ENCODE measurements at places on chromosomes 4 and X.

- DNase-seq = no peak
Measured at GRCh38 chr4:26751838-26752237, 108.8 kb upstream of the STIM2 start.

- DNase-seq = no peak
Measured at GRCh38 chrX:16458208-16458607, 191.8 kb upstream of the S100G start.

- no peak for DNase-seq
Measured at GRCh38 chrX:107742700-107743191, 32.8 kb downstream of the TSC22D3 start.

- DNase-seq = no peak
Measured at GRCh38 chr4:40183615-40184411, 13.0 kb upstream of the RHOH start.

GRCh38 chr4:159545556-159545955, 442.7 kb downstream of the RAPGEF2 start:
- DNase-seq = no peak

DNA sequence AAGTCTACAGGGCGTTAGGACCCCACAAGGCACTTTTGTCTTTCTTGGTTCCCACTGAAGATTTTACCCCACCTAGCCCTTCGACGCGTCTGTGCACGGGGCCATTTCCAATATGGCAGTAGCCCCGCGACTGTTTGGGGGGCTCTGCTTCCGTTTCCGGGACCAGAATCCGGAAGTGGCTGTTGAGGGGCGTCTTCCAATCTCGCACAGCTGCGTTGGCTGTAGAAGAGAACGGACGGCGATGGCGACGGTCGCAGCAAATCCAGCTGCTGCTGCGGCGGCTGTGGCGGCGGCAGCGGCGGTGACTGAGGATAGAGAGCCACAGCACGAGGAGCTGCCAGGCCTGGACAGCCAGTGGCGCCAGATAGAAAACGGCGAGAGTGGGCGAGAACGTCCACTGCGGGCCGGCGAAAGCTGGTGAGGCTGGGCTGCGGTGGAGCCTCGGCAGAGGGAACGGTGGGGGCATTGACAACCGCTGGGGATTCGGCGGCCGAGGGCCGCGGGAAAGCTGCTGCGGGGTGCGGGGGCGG, at the start of gene USP11:
Gene USP11, plus strand, starts transcription at position 207 of the 530 bp plus-strand sequence. Its CDS starts 35 bp downstream, at position 242.
- DNase-seq = peak; percentile 25

GRCh38 chrX:79630033-79631009, 263.2 kb upstream of the ITM2A start:
- no peak for DNase-seq

DNA sequence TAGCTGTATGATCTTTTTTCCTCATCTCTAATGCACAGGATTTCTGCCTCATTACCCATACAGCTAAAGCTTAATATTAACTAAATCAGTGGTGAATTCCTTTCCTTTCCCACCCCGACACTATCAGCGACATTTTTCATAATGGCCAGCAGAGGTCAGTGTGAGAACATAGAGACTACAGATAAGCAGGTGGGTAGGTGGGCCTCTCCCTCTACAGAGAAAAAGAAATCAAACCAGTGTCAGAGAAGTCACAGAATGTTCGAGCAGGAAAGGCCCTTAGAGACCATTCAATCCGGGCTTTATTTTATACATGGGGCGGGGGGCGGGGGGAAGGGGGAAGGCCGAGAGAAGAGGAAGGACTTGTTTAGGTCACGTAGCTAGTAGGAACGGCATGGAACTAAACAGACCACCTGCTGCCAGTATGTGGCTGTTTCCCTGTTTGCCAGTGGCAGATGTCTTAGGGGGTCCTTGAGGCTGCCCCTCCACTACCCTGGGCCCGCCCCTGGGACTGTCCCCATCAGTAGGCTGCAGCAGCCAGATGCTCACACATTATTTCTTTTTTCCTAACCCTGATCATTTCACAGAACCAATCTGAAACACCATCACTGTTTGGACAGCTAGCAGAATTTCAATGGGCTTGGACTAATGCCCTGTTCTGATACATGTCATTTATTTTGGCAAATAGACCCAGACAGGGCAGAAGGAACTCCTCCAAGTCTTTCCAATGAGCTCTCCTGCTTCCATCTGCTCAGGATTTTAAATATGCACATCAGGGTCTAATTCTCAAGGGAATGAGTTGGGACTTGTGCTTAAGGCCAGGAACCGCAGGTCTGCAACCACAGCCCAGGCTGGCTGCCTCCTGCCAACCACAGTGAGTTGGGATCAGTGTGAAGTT, 133.4 kb downstream of the ATG4A start:
- peak; percentile 37 for DNase-seq

- no peak for DNase-seq
Measured at GRCh38 chr4:141548791-141549190, 87.6 kb upstream of the IL15 start.

GRCh38 chr4:173516621-173517524, 13.2 kb downstream of the HAND2 start:
- DNase-seq = no peak

- no peak for DNase-seq
Measured at GRCh38 chrX:65744965-65745364, 77.5 kb downstream of the MSN start.

Data from iPS DF 6.9 (cell line).